Activated CD4-positive, alpha-beta T cell treated with anti-CD3 and anti-CD28 coated beads, Interleukin-2, amount 50 U/mL, for 24 hours (primary cell): ENCODE measurements at places on chromosomes 1 and 21.
A peak's percentile ranks its signal among the peaks of the same experiment; 100 is the strongest.

- no peak for DNase-seq
Measured at GRCh38 chr1:20678599-20678998, 17.4 kb upstream of the DDOST start.

DNA sequence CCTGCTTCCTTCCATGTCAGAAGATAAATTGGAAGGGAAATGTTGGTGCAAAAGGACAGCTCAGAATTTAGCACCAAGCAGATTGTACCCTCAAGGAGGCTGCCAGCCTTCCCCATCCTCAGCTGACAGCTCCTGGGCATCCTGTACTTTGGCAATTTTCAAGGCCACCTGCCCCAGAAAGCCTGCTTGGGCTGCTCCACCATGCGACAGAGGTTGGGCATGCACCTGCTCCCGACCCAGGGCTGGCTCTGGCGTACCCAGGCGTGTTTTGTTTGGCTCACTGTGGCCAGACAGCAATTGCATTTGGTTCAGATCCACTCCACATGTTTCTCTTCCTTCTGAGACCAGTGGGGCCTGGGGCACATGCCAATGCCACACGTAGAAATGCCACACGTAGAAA is 547.8 kb downstream of the NPHP4 start:
- DNase-seq = no peak

DNA sequence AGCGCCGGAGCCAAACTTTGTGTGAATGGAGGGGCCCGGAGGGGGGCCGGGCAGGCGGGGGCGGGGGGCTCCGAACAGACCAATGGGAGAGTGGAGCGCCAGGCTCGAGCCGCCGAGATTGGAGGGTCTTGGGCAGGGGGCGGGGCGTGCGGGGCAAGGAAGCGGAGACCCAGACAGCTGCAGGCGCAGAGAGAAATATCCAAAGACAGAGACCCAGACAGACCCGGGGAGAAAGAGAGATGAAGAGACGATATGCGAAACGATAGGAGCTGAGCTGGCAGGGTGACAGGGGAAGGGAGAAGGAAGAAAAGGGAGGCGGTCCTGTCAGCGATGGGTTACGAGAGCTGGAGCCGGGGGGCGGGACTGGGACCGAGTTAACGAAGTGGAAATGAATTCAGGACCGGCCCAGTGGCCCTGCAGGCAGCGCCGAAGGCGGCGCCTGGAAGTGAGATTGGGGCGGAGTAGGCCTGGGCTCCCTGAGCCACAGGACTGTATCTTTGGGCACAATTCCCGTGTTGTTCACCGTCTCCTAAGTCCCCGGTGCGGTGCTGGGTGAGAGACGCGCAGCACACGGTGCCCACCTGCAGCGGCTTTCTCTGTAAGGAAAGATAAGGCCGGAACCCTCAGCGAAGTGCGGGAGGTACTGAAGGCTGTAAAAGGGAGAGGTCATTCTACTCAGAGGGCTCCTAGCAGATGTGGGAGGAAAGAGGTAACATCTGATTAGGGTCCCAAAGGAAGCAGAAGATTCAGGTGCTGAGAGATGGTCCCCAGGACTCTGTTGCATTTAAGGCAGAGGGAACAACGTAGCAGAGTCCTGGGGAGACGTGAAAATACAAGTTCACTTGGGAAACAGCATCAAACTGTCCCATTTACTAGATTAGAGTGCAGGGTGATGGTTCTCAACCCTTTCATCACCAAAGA is 543 bp upstream of the KCNJ10 start:
- peak; percentile 20 for DNase-seq

GRCh38 chr1:154822233-154822632 is 47.8 kb downstream of the KCNN3 start:
- no peak for DNase-seq

GRCh38 chr1:8962812-8963530 is 17.3 kb downstream of the CA6 start:
- no peak for DNase-seq

GRCh38 chr1:209443361-209443931 is 140.1 kb upstream of the CAMK1G start:
- no peak for DNase-seq
